ENCODE measurements at places on chromosomes 13 and 19. TPM values are rescaled to one million over a fixed set of nuclear protein-coding genes. Genes with fewer than 3 reads are reported as not detected.

Gene FGF22
- 1.4 TPM for total RNA-seq

DNA sequence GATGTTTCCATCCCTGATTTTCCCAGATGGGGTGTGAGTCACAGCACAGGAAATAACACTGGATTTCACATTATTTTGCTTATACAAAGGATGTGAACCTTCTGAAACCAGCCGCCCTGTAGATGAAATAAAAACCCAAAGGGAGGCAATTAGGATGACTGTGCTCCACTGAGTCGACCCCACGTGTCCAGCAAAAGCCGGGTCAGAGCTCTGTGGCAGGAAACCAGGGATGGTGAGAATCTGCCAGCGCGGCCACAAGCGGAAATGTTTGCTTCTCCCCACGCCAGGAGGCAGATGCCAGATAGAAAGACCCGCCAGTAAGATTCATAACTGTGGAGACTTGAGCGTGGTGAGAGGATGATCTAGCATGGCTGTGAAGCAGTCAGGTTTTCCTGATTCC lies 764.4 kb downstream of the LIG4 start:
- no peaks in the 10 kb centered on the region for H3K27me3 ChIP-seq
- H3K4me1 ChIP-seq = no peaks in the 10 kb centered on the region
- no peaks in the 10 kb centered on the region for H3K36me3 ChIP-seq

DNA sequence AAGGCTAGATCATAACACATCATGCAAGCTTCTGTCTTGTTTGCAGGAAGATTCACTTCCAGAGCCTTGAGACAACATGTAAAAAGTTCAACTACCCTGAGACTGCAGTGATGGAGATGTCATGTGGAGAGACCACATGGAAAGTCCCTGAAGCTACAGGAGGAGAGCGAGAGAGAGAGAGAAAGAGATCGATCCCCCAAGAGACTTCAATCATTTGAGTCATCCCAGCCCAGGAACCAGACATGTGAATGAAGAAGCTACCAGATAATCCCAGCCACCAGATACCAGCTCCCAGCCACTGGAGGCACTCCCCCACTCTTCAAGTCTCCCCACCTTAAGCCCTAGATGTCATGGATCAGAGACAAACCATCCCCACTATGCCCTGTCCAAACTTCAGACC lies 10.7 kb upstream of the EVI5L start:
- H3K4me3 ChIP-seq = no peak overlapping the region
- peaks cover 9% of the 10 kb centered on the region for H3K4me1 ChIP-seq
- no peaks in the 10 kb centered on the region for H3K27me3 ChIP-seq
- no peak for DNase-seq
- H3K36me3 ChIP-seq = no peaks in the 10 kb centered on the region
- H3K27ac ChIP-seq = no peak overlapping the region

Gene ZNF382
- 7.6 TPM for total RNA-seq

GRCh38 chr19:57302020-57302465 lies 18.2 kb upstream of the ZNF543 start:
- DNase-seq = no peak
- H3K4me3 ChIP-seq = no peak overlapping the region
- H3K36me3 ChIP-seq = no peaks in the 10 kb centered on the region
- H3K4me1 ChIP-seq = no peaks in the 10 kb centered on the region

Gene LAIR1
- total RNA-seq = 89.1 TPM

GRCh38 chr19:309206-309565 lies 18.0 kb upstream of the PLPP2 start:
- no peak overlapping the region for H3K27ac ChIP-seq
- H3K27me3 ChIP-seq = no peaks in the 10 kb centered on the region
- H3K4me3 ChIP-seq = no peak overlapping the region
- H3K36me3 ChIP-seq = peaks cover 5% of the 10 kb centered on the region
- no peak for DNase-seq
- H3K4me1 ChIP-seq = no peaks in the 10 kb centered on the region

DNA sequence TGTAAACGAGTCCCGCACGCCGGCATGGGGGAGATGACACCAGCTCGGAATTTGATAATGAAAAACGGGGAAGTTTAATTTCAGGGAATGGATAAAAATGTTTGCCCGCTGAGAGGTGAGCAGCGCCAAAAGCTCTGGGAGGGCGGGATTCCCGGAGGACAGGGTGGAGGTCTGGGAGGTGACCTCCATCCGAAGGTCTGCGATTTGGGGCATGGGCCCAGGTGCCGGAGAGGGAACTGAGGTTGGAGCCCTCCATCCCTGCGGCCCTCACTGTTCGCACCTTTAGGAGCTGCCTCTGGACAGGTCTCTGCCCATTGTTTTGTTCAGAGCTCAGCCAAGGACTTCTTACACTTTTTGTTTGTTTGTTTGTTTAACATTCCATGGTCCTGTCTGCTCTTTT lies 129.8 kb downstream of the URI1 start:
- H3K4me1 ChIP-seq = no peaks in the 10 kb centered on the region
- H3K27ac ChIP-seq = no peak overlapping the region
- DNase-seq = no peak

GRCh38 chr13:48403151-48403631 lies 9.7 kb downstream of the LPAR6 start:
- H3K27ac ChIP-seq = peak overlapping the region; percentile 68
- no peaks in the 10 kb centered on the region for H3K36me3 ChIP-seq
- peak overlapping the region; percentile 0 for H3K4me3 ChIP-seq
- DNase-seq = no peak
- H3K27me3 ChIP-seq = no peaks in the 10 kb centered on the region

- no peaks in the 10 kb centered on the region for H3K36me3 ChIP-seq
- no peak for DNase-seq
- no peak overlapping the region for H3K4me3 ChIP-seq
- H3K27me3 ChIP-seq = no peaks in the 10 kb centered on the region
Measured at GRCh38 chr13:108813587-108814170, 184.3 kb downstream of the MYO16 start.

DNA sequence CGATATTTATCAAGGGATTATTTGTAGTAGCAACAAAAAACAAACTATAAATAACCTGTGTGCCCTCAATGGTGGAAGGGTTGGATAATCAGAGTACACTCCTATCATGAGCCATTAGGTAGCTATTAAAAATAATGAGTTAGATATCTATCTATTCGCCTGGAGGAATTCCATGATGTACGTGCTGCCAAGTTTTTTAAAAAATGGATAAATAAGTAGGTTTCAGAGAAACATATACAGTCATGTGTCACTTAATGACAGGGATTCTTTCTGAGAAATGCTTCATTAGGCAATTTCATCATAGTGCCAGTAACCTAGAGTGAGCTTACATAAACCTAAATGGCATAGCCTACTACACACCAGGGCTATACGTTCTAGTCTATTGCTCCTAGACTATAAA lies 6.2 kb upstream of the OR1I1 start:
- no peak overlapping the region for H3K4me3 ChIP-seq
- no peaks in the 10 kb centered on the region for H3K27me3 ChIP-seq
- H3K4me1 ChIP-seq = no peaks in the 10 kb centered on the region
- no peaks in the 10 kb centered on the region for H3K36me3 ChIP-seq

DNA sequence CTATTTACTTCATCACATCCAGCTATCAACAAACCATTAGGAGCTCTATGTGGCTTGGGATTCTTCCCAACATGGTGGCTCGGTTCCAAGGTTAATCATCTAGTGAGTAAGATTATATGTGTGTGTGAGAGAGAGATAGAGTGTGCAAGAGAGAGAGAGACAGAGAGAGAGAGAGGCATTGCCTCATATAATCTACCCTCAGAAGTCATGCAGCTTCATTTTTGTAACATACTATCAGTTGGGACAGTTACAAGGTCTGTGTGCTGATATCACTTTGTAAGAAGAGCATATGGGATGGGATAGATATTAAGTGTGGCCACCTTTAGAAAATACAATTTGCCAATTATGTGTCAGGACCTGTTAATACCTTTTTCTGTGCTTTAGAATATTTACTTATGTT lies 104.1 kb downstream of the NDFIP2 start:
- no peaks in the 10 kb centered on the region for H3K4me1 ChIP-seq
- H3K27me3 ChIP-seq = no peaks in the 10 kb centered on the region
- no peak overlapping the region for H3K4me3 ChIP-seq
- no peaks in the 10 kb centered on the region for H3K36me3 ChIP-seq
- H3K27ac ChIP-seq = no peak overlapping the region

Gene SSC5D
- 0.21 TPM for total RNA-seq

Gene FKBP8
- total RNA-seq = 241 TPM

Gene GRIK5
- 0.61 TPM for total RNA-seq

All from naive thymus-derived CD4-positive, alpha-beta T cell (primary cell).